ENCODE measurements at places on chromosomes 7 and 10.

DNA sequence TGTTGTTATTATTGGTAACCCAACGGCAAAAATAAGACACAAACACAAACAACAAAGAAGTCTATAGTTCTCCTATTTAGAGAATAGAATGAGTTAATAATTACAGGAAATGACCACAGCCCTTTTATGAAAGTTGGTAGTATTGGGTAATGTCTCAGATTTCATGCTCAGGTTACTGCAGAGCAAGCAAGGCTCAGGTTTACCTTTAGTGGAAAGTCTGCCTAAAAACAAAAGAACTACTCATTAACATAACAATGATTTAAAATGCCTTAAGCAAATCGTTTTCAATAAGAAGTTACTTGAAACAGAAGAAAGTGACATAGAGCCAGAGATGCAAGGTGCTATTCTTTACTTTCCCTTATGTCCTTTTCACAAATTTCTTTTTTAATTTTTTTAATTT, 441.2 kb downstream of the PLXDC2 start:
- DNase-seq, result no peak

DNA sequence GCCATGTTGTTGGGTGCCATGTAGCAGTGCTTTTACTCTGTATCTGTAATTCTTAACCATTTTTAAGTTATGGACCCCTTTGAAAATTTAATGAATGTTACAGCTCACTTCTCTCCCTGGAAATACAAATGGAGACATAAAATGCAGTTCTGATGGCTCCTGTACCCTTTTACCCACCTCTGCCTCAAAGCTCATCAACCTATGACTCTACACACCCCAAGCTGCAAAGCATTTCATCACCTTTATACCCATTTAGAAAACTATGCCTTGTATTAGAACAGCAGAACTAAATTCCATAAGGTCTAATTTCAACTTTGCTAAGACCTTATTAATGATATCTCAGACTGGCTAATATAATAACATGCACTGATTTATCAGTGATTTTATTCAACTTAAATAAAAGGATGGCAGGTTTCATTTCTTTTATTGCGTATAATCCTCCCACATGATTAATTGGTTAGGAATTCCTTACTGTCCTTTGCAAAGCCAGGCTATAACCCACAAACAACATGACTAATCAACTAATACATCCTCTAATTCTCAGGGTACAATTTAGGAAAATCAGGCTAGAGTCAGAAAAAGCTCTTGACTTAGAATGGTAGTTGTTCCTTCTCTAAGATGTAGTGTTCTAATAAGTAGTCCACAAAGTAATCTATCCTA, 68.1 kb downstream of the CPEB3 start:
- DNase-seq, result no peak

- no peak for DNase-seq
Measured at GRCh38 chr10:68647672-68648341, 73.2 kb upstream of the CCAR1 start.

DNA sequence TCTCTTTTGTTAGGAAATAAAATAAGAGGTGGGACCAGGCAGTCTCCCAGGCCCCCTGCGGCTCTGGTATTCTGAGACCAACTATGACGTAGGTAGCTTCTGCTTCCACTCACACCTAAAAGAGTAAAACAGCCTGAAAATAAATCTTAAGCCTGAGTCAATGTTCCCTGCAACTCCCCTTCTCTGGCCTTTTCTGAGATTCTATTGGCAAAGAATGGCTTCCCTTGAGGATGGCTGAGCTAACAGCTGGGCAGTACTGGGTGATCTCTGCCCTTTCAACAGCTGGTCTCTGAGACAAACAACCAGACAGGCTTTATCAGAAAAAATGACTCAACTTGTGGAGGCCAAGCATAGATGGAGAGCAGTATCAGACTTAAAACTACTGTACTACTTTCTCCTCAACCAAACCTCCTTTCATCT, 58.7 kb downstream of the CREB3L2 start:
- no peak for DNase-seq

GRCh38 chr10:75401569-75402485, at the start of gene ZNF503:
Gene ZNF503 (minus strand): TSS chr10:75401764. CDS start chr10:75401419, 345 bp downstream.
- peak; percentile 38 for DNase-seq

- DNase-seq, result no peak
Measured at GRCh38 chr7:116588225-116588624, 63.4 kb downstream of the CAV1 start.

DNA sequence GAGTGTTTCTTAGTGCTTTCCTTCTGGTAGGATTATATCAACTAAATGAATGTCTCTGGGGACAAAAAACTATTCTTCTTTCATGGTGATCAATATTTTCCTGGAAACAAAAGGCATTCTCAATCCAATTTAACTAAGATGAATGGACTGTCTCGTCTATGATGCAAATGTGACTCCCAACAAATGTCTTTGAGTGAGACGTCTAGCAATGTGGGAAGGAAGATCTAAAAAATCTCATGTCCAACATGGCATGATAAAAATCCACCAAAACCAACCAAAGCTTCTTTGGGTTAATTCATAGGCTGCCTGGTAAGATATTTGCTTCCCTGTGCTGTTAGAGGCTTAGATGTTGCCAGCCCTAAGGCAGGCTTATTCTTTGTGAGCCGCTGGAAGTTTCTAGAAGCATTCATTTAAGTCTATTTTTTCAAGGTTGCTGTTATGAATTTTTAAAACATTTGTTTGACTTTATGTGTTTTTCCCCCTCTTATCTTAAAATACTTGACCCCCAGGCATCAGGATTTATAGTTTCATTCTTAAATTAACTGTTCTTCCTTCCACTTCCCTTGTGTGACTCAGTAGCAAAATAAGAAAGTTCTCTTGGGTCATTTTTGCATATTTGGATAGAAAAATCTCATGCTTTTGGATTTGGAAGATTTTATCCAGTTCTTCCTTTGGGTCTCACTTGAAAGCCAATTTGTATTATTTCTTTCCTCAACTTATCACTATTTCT, 156.3 kb downstream of the NRP1 start:
- DNase-seq, result no peak

GRCh38 chr10:124984376-124984775, 42.5 kb downstream of the ZRANB1 start:
- no peak for DNase-seq

GRCh38 chr10:131537281-131537680, 225.8 kb upstream of the TCERG1L start:
- DNase-seq, result no peak

DNA sequence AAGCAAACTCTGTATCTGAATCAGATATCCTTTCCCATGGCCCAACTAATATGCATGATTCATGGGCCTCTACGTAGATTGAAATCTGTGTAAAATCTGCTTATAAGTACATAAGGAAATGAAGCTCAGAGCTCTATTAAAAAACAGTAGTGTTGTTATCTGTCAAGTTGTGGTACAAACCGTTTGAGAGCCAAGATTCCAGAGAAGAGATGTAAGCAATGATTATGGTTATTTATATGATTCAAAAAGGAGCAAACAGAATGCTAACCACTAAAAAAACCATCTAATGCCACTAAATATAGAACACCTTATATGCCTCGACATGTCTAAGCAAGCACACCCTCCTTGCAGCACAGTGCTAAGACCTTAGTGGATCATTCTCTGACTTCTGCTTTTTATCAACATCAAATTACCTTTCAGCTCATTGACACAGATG, 26.6 kb downstream of the RPP38 start:
- DNase-seq, result no peak

DNA sequence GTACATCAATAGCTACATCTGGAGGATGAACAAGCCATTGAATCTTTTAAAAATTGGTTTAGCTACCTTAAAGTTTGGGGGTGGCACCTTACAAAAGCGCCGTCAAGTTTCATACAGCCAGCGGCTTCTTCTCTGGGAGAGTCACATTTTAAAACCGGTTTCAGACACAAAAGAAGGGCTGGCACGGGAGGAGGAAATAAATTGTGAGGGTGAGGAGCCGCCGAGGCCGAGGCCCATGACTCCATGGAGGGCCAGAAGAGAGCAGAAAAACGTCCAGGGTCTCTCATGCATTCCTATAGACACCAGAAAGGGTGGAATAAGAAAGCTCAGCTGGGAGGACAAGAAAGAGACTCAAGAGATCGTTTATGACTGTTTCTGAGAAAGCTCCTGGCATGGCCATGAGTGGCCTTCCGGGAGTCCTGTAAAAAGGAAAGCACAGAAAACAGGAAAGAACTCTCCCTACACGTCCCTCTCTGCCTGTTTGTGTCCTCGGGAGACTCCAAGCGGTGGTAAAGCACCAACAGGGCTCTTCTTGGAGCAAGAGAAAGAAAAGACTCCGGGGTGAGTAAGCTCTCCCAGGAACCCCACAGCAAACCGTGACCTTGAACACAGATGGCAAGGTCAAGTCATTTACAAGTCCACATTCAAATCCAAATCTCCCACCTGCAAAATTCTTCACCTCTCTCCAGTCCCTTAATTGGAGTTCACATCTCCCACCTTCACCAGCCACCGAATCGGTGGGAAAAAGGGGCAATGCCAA, 1.8 kb downstream of the FRAT2 start:
- no peak for DNase-seq

DNA sequence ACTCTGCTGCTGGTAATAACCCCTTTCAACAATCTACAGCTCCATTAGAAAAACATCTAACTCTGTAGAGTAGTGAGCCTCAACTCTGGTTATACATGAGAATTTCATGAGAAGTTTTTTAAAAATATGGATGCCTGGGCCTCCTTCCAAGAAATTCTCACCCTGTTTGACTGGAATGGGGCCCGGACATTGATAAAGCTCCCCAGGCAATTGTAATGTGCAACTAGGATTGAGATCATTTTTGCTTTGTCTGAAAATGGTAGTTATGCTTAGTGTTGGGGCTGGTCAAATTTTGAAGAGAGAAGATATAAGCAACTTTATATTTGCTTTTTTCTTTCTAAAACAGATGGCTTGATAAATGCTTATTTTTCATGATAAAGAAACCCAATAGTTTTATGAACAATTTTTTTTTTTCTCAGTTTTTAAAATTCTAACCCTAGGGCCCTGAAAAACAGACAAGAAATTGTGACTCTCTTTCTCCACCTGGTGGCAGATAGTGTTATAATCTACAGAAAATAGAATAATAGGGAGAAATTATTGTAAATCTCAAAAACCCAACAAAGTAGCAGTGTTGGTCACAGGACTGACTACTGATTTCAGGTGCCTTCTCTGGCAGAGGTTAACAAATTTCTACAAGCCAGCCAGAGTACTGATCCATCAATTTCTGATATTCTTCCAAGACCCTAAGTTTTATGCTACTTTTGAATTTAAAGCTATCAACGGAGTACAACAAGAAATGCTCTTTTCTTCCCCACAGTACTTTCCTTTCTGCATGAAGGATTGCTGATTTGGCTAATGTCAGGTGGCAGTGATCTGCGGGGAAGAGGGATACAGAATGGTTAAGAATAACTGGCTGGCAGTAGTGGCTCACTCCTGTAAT, 174.8 kb downstream of the DKK1 start:
- DNase-seq, result no peak

DNA sequence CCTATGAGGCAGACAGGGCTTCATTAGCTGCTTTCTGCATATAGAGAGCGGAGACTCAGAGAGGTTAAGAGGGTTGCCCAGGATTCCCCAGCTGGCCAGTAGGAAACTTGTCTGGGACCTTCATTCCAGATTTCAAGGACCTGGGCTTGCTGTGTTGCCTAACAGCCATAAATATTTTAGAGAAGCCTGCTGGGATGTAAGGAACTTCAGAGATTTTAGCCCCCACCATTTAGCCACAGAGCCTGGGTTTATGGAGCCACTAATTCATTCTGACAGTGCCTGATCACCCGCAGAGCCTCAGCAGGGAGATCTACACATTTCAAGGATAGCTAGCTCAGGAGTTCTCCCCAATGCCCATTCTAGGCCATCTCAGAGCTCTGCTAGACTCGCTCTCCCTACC, 56.6 kb upstream of the TRUB1 start:
- DNase-seq, result no peak

DNA sequence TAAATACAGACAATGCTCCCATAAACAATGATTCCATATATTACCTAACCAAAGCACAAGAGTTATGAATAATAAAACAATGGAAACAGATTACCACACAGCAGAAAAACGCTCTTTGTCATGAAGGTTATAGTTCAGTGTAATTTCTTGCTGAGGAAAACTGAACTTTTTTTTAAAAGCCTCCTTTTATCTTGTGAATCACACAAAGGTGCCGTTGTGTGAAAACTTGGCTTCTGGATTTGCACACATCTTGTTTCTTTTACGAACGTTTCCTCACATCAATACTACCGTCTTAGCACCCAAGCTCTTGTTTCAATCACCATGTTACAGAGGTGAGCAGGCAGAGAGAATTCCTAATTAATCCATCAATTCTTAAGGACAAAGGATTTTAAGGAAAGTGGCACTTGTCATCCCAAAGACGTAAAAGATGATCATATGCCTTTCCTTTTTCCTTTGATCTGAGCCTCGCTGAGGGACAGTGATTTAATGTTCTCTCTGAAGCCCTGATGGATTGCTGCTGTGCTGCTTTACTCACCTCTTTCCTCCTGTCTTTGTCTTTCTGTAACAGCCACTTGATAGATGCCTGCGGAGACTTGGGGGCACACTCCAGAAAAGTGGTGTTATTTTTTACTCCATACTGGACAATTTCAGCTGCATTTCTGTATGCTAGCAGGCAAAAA, 110.1 kb downstream of the CD36 start:
- DNase-seq, result no peak

GRCh38 chr7:16630654-16631053, 14.9 kb downstream of the ANKMY2 start:
- DNase-seq, result no peak

DNA sequence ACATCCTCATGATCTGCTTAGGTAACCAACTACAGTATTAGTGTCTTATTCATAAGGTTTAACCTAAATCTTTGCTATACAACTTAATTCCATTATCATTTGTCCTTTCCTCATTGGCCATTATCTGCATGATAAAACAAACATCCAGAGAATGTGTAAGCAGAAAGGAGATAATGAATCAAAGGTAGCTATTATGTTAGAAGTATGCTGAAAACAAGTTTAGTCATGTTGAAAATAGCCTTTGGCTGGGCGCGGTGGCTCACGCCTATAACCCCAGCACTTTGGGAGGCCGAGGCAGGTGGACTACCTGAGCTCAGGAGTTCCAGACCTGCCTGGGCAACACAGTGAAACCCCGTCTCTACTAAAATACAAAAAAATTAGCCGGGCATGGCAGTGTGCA, 78.2 kb downstream of the NT5C2 start:
- DNase-seq, result no peak

GRCh38 chr10:107553470-107553869, 389.0 kb upstream of the SORCS1 start:
- no peak for DNase-seq

DNA sequence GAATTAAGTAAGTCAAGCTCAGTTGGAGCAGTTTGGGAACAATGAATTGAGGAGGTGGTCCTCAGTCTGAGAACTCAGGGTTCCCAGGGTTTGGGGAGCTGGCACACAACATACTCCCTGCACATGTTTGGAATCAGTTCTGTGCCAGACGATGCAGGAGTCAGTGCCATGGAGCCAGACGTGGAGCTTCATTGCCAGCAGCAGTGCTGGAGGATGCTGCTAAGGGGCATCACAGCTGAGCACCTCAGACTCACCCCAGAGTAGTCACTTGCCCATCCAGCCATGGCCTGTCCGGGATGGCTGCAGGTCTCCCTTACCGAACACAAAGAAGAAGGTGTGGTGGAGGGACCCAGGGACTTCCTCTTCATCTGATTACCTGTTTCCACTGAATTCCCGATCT, 7.9 kb downstream of the GIMAP5 start:
- no peak for DNase-seq

Measured in stimulated activated CD4-positive, alpha-beta T cell treated with anti-CD3 and anti-CD28 coated beads, Interleukin-12 subunit alpha, Interleukin-12 subunit beta, amount 100 ng/mL, for 4 hours (primary cell).